ENCODE measurements at places on chromosomes 7 and 10.

- no peak for DNase-seq
These were observed 52.7 kb downstream of the DENND11 start for GRCh38 chr7:141649137-141649864.

- DNase-seq = no peak
These were observed 81.9 kb downstream of the CREM start for GRCh38 chr10:35208536-35208935.

GRCh38 chr10:132377326-132377725 lies 19.7 kb upstream of the PWWP2B start:
- DNase-seq = no peak

DNA sequence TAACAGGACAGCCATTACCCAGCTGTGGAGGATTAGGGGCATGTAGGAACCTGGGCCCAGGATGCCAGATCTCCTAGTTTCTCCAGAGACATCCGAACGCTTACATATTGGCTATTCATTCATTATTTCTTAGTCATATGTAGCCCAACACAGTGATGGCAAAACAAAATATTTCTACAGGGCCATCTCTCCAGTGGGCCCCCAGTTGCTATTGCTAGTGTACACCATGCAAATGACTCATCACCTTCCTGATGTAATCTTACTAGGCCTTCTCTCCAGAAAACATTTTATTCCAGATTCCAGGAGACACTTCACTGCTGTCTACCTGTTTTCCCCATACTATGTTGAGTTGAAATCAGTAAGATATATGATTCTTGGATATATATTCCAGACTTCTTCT lies 201.7 kb downstream of the PLXDC2 start:
- peak; percentile 34 for DNase-seq

GRCh38 chr7:158951725-158952124 lies 95.4 kb downstream of the DYNC2I1 start:
- no peak for DNase-seq

GRCh38 chr7:128961030-128961659 lies 23.4 kb downstream of the IRF5 start:
- no peak for DNase-seq

GRCh38 chr7:27433581-27433980 lies 191.0 kb downstream of the EVX1 start:
- DNase-seq = no peak

- peak; percentile 28 for DNase-seq
These were observed 59.1 kb downstream of the CNTNAP2 start for GRCh38 chr7:146175716-146176115.

Measured in fibroblast of skin of back (primary cell).